Stimulated activated CD4-positive, alpha-beta T cell treated with anti-CD3 and anti-CD28 coated beads, Interleukin-15, amount 100 ng/mL, for 1 hour (primary cell): ENCODE measurements at places on chromosomes 1 and 21.

DNA sequence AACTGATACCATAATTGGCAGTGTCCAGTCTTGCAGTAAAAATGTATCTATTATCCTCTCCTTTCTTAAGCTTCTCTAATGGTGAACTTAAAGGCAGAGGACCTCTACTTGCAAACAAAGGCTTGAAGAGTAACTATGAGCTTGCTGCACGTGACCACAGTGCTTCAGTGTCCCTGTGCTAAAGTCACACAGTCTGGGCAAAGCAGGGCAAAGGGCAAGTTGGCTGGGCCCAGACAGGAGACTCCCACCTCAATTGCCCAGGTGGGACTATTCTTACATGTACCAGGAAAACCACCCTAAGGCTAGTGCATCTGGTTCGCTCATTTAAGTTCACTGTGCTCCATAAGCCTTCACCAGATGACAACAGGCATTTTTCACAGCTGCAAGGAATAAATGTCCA, 374.2 kb upstream of the PROX1 start:
- DNase-seq, result no peak

- no peak for DNase-seq
Measured at GRCh38 chr1:59645893-59646292, 168.9 kb upstream of the HOOK1 start.

GRCh38 chr1:50974618-50974935, 4.5 kb downstream of the CDKN2C start:
- DNase-seq, result no peak

DNA sequence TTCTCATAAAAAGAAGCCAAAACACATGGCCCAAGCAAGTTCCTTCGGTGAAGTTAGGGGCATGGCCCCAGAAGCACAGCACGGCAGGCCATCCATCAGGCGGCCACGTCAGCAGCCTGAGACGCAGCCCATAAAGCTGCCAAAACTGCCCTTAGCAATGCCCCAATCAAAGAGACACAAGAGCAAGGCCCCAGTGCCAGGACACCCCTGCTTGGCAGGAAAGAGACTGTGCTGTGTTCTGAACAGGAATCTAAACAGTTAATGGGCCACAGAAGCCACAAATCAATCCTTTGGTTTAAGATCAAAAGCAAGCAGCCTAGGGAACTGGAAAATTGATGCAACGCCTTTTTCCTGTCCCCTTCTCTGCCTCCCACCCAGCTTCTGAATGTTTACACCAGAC, 497.0 kb upstream of the USP24 start:
- DNase-seq, result no peak

- no peak for DNase-seq
Measured at GRCh38 chr1:12567288-12567819, 50.7 kb downstream of the DHRS3 start.

DNA sequence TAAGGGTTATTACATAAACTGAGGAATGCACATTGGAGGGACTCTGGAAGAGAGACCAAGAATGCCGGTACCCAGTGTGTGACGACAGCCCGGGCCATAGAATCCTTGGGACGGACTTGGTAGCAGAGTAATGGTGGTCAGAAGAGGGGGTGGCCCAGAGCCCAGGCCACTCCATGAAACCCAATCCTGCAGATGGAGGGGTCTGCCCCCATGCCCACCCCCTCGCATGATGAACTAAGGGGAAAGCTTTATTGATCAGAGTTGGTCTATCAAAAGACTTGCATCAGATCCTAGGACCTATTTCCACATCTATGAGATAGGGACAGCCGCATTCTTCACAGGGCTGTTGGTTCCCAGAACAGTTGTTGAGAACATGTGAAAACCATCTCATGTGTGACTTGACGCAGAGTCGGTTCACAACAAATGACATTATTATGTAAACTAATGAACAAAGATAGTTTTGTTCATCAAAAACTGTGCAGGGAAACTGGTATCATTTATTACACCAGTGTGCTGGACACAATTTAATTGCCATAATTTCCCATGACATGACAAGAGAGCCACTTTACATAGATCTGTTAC, 21.5 kb upstream of the SDC3 start:
- no peak for DNase-seq

- DNase-seq, result no peak
Measured at GRCh38 chr1:16721871-16722641, 18.3 kb upstream of the RNU1-4 start.

- no peak for DNase-seq
Measured at GRCh38 chr21:35222541-35222941, 173.4 kb upstream of the RUNX1 start.

GRCh38 chr21:43211072-43211759, 42.4 kb downstream of the CRYAA start:
- no peak for DNase-seq

DNA sequence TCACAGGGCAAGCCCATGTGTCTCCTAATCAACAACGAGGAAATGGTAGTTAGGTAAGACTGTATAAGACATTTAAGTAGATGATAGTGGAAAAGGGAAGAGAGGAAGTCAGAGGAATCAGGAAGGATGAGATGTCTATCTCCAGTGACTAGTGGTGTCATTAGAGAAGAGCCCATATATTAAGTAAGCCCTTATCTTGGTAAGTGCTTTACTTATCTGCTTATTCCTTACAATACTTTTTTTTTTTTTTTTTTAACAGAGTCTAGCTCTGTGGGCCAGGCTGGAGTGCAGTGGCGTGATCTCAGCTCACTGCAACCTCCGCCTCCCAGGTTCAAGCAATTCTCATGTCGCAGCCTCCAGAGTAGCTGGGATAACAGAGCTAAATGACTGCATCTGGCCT, 29.5 kb downstream of the RNF11 start:
- no peak for DNase-seq

GRCh38 chr21:28253961-28254360, 738.7 kb downstream of the LTN1 start:
- no peak for DNase-seq

- DNase-seq, result no peak
Measured at GRCh38 chr1:172134087-172134731, 286.3 kb upstream of the C1orf105 start.

DNA sequence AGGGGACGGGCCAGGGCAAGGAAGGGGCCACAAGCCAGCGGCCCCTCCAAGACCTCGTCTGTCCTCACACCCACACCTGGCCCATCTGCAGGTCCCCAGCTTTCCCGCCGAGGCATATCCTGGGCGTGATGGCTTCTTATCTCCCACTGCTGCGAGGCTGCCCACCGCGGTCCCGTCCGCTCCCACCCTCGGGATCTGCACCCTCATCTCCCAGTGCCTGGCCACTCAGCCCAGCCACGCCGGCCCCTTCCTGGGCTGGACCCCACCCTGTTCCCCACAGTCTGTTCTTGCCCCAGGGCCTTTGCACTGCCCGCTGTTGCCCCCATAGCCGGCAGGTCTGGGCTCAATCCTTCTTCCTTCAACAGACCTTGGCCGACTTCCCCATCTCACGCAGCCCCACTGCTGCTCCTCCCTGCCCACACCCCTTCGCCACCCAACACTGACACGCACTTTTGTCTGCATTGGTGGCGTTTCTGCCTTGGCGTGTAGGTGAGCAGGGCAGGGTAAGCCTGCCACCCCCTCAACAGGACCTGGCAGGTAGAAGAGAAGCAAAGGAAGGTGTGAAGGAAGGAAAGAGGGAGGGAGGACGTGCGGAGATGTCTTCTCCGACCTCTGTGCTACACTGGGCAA, 4.4 kb upstream of the TTC34 start:
- DNase-seq, result no peak

DNA sequence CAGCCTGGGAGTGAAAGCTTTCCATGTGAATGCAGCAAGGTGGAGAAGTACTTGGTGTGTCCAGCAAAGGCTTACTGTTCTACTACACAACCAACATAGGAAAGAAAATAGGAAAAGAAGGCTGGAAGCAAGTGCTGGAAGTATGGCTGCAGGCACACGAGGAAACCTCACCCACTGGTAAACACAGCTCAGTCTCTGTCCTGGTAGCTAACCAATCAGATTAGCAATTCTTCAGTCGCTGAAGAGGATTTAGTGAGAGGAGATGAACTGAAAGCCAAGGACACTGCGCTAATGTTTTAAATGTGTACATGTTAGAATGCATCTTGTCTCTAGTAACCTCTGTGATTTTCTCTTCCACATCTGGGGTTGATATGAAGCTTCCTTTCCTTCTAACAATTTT, 36.2 kb upstream of the CACHD1 start:
- DNase-seq, result no peak

- DNase-seq, result no peak
Measured at GRCh38 chr1:211985556-211986264, 49.6 kb downstream of the INTS7 start.

DNA sequence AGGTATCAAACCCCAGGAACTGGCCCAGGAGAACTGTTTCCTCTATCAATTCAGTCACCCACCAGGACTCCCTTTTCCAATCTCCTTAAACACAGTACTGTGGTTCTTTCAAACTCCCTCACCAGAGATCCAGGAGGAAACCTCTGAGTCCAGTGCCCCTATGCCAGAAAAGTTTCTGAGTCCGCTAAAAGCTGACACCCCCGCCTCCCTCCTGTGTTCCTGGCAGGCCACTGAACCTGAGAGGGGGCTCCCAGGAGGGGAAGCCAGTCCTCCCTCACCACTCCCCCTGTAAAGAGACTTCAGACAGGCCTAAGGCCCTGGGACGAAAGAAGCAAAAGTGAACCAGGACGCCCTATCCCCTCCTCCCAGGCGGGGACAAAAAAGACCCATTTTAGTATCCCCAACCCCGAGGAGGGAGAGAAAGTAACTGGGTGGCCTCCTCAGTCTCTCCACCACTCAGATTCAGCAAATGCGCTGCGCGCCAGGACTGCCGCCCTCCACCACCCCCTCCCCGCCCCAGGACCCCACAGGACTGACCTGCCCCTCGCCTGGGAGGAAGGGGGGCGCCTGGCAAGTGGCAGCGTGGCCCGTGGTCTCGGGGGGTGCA, 624 bp downstream of the SLC41A1 start:
- DNase-seq, result no peak

GRCh38 chr1:111364690-111365089, 62.8 kb downstream of the OVGP1 start:
- no peak for DNase-seq

- DNase-seq, result no peak
Measured at GRCh38 chr1:157969697-157970485, 23.6 kb upstream of the KIRREL1 start.

GRCh38 chr1:84700070-84700469, 9.8 kb upstream of the SSX2IP start:
- DNase-seq, result no peak

- no peak for DNase-seq
Measured at GRCh38 chr1:8384088-8384487, 66.2 kb downstream of the SLC45A1 start.

DNA sequence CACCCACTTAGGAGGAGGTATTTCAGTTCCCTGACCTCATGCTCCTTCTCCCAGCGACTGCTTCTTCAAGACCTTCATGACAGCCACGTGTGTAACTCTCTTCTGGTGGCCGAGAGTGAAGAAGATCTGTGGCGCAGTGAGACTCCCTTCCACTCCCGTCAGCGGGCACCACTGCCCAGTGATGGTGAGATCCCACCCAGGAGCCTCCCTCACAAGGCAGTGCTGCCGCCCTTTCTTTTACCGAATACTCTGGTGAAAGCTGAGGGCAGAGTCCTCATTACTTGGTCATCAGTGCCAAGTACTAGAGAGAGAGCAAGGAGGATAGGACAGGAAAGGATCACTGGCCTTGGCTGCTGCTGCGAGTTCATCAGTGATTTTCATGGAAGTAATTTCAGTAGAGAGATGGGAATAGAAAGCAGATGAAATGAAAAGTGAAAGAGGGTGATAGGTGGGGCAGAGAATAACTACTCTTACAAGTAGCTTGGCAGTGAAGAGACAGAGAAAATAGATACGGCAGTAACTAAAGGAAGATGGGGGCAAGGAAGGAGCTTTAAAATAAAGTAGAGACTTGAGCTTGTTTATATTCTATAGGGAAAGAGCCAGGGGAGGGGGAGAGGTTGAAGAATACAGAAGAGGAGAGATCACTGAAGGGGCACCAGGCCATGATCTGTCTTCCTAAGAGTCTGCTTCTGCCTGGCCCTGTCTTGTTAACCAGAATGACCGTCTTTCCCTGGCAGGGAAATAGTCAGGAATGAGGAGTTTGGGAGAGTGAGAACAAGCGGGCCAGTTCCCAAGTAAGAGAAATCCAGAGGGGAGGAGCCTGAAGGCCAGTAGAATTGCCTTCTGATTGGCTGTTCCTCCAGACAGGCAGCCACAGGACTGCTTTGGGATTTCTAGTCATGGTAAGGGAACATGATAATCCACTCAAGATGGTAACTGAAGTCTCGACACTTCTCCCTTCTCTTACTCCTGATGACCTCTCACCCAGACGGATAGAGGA, 18.3 kb downstream of the HYI start:
- DNase-seq, result no peak

DNA sequence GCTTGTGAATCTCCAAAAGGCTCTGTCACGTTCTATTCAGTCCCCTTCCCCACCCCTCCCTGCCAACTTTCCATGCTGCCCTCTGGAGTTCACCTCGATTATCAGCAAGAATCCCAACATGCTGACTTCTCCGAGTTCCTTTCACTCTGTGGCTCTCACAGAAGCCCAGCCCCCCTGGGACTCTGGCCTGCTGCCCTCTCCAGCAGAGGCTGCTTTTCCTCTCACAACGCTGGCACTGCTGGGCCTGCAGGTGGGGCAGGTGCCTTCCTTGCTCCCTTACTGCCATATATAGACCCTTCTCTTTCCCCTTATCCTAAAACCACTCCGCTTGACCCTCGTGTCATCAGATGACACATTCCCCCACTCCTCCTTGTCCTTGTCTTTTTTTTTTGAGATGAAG, 10.2 kb upstream of the RNF186 start:
- no peak for DNase-seq

GRCh38 chr21:39869141-39869818, 2.0 kb downstream of the PCP4 start:
- no peak for DNase-seq

DNA sequence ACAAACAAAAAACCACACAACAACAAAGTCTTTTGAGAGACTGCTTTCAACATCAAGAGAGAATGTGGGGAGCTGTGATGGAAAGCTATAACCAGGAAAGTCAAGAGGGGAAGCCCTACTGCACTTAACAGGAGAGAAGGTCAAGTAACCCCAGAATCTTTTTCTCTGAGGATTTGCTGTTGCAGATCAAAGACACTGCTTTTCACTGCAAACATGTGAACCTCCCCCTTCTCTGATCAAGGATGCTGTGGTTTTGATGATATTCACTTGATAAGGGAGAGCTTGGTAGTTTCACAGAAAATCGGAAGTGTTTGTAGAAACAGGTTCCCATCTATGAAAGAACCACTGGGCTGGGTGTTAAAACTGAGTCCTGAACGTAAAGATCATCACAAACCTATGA, 4.8 kb downstream of the ETV3 start:
- DNase-seq, result no peak

DNA sequence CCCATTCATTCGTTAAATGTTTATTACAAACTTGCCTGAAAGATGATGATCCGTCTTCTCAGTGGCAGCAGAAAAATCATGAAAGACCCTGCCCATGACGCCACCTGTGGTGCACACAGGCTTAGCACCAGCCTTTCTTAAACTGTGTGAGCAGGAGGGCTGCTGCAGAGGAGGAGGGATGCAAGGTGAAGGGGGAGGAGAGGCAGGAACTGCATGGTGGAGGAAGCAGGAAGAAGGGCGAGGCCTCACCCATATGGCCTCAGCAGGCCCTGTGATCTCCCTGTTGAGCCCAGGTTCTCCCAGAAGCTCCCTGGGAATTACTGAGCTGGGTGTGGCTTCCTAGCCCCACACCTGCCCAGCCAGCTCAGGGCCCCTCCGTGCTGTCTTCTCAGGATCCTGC, 25.0 kb upstream of the RD3 start:
- DNase-seq, result no peak

GRCh38 chr1:63135174-63135512, 187.2 kb upstream of the FOXD3 start:
- DNase-seq, result no peak
